Thymus (tissue), 14 donors: ENCODE measurements at places on chromosomes 7 and 10.

- DNase-seq: no peak
Measured at GRCh38 chr7:55557666-55558188, 14.6 kb downstream of the VOPP1 start.

DNA sequence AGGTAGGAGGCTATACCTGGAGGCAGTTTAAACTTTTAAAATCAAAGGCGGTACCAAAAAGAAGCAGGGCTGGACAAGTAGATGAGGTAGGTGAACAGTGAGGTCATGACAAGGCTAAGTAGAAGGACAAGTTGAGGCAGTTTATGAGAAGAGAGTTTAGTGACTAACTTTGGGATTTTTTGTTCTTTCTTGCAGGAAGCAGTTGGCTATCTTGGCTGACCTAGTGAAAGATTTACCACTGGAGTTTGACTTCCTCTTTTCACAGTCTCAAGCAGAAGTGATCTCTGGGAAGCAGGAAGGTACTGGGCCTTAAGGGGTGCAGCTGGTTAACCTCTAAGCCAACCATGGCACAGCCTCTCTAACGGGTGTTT, 26.3 kb downstream of the ENTPD7 start:
- DNase-seq: no peak

GRCh38 chr7:94305836-94306235, 88.9 kb upstream of the COL1A2 start:
- no peak for DNase-seq

DNA sequence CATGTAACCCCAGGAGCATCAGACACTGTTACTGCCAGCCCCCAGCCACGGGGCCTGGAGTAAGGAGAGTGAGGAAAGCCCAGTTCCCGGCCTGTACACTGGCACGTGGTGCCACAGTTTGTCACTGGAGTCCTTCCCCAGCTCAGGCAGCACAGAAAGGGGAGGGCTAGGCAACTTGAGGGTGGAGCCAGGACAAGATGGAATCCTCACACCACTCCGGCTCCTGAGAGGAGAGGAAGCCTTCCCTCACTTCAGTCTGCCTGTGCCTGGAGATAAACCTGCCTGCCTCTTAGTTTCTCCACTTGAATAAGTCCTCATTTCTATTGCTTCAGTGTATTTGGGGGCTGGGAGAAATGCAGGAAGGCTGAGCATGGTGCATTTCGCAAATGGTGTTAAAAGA, 176.0 kb downstream of the KIAA1217 start:
- DNase-seq: no peak
